ENCODE measurements at places on chromosomes 12 and 14.

- peak; percentile 72 for DNase-seq
These were observed 3.5 kb downstream of the PTPN21 start for GRCh38 chr14:88551094-88551870.

GRCh38 chr12:105324704-105325103 lies 5.8 kb upstream of the C12orf75 start:
- DNase-seq: no peak

- no peak for DNase-seq
These were observed 58.9 kb downstream of the DHRS2 start for GRCh38 chr14:23694949-23695663.

DNA sequence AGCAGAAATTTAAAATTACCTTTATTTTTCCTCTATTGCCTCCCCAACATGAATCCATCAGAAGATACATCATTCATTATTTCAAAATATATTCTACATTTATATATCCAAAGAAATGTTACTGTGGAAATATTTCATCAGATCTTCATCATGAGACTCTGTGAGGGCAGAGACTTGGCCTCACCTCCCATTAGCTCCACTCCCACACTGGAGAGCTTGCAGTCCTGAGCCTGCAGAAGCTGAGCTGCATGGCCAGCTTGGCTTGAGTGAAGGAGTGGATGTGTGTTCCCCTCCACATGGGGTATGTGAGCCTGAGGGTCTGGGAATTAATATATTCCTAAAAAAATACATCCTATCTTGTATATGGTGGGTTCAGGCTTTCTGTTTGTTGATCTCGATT lies 961.9 kb downstream of the TMEM121 start:
- no peak for DNase-seq

GRCh38 chr14:38120109-38120508 lies 87.6 kb upstream of the SSTR1 start:
- no peak for DNase-seq

GRCh38 chr12:227923-228845 lies 14.2 kb upstream of the SLC6A12 start:
- DNase-seq: no peak

DNA sequence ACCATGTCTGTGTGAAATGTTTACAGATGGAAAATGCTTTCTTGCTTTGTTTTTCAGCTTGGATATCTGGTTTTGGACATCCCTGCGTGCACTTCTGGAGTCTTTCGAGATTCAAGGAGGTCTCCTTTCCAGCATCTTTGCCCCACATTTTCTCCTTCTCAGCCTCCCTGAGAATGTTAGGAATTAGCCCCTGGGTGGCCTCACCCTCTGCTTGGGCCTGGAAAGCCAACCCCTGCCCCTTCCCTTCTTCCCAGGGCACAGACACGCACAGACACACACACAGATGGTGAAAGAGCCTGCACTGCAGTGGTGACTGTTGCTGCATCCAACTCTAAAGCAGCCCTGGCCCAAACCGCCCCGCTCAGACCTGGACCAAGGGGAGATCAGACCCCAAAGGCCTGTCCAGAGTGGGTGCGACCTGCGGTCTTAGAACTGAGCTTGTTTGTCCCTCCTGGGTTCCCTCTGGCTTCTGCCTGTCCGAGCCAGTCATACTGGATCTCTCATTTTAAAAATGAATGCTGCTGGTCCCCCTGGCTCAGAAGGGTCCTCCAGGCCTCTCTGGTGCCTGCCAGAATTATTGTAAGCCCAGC lies 8.7 kb upstream of the NCOR2 start:
- DNase-seq: no peak

GRCh38 chr12:91627225-91627624 lies 444.6 kb upstream of the DCN start:
- no peak for DNase-seq

GRCh38 chr12:89959179-89959578 lies 250.5 kb upstream of the ATP2B1 start:
- DNase-seq: no peak

DNA sequence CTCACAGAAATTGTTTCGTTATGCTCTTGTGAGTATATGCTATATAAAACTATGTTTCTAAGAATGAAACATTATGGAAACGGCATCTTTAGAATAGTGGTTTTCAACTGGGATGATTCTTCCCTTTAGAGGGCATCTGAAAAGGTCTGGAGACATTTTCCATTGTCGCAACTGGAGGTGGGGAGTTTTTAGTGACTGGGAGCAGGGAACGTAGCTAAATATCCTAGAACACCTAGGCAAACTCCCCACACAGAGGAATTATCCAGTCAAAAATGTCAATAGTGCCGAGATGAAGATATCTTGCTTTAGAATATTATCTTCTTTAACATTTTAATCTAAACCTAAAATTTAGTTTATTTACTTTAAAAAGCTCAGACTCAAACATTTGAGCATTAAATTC lies 486.1 kb upstream of the FOXG1 start:
- no peak for DNase-seq

DNA sequence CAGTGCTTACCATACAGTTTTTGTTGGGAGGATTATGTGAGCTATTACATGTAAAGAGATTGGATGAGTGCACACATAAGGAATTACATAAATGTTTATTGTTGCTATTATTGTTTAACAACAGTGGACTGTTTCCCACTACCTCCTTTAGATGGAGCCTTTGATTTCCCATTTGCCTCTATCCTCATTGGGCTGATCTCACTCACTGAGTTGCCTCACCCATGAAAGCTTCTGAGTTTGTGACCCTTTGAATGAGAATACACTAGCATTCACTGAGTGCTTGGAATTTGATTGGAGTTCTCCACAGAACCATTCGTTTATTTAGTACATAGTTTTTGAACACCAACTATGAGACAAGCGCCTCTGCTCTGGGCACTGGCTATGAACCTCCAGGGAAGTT lies 121.0 kb downstream of the HELB start:
- DNase-seq: no peak

DNA sequence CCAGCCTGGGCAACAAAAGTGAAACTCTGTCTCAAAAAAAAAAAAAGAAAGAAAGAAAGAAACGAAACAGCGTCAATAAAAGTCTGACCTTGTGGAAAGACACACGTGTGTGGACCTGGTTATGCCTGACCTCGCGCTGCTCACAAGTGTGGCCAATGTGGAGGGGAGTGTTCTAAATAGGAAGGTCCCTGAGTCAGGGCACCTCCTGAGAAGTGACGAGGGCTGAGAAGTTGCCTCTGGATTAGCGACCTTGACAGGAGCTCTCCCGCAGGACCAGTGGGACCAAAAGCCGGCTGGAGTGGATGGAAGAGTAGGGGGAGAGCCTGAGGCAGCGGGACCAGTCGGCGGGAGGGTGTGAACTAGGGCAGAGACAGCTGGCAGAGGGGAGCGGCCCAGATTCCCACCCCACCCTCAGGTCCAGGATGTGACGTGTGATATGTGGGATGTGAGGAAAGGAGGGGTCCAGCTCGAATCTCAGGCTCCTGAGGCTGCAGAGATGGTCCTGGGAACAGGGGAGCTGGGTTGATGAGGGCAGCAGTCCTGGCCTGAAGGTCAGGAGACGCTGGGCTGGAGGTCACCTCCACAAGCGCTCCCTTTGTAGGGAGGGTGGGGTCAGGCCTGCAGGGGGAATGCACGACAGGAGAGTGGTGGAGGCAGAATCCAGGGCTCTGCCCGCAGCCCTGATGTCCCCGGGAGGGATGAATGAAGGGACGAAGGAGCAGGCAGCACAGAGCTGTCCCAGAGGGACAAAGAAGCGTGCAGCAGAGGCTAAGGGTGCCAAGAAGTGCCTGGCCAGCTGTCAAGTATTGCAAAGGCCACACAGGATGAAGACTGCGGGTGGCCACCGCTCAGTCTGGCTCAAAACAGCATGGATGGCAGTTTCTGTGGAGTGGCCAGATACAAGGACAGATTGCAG lies 24.8 kb upstream of the GPR68 start:
- no peak for DNase-seq

- no peak for DNase-seq
These were observed 482 bp upstream of the IFI27L2 start for GRCh38 chr14:94129758-94130414.

GRCh38 chr12:113612793-113613192 lies 141.1 kb upstream of the LHX5 start:
- DNase-seq: no peak

GRCh38 chr14:97848317-97848980 lies 1051.3 kb downstream of the VRK1 start:
- no peak for DNase-seq

DNA sequence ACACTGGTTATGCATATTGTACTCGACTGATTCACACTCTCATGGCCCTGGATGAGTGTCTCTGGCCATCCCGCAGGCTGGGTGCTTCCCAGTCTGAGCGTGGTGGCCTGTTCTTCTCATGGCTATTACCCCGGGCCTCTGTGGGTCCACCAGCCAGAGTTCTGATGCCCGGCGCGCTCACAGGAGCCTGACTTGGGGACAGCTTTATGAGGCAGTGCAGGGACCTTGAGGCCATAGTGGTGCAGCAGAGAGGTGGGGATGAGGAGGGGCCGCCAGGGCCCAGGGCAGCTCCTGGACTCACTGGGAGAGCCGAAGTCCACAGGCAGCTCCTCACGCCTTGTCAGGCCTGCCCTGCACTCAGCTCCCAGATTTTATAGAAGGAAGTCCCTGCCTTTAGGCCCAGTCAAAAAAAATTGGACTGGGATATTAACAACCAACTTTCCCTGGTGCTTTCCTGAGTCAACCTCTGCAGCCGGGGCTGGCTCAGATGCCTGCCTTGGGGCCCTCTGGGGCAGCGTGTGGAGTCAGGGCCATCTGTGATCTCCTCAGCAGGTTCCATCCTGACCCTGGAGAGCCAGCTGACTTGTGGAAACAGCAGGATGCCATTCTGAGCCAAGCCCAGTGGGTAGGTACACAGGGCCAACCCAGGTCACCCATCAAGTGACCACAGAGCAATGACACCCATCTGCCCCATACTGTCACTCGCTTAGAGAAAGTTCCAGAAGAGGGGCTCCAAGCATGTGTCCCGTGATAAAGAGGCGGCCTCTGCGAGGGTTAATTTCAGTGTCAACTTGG lies 89.4 kb upstream of the DIO3 start:
- no peak for DNase-seq

DNA sequence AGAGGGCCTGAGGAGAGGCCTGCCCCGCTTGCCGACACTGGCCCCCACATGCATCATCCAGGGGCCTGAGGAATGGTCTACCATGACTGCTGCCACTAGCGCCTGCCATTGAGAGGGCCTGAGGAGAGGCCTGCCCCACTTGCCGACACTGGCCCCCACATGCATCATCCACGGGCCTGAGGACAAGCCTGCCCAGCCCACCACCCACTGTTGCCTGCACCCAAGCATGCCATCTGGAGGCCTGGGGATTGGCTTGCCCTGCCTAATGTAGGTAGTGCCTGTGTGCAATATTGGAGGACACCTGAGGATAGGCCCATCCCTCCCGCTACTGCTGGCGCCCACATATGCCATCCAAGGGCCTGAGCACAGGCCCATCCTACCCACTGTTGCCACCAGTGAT lies 24.4 kb downstream of the CYP46A1 start:
- no peak for DNase-seq

- no peak for DNase-seq
These were observed 55.6 kb upstream of the CDKL1 start for GRCh38 chr14:50452296-50452695.

- DNase-seq: no peak
These were observed 1.2 kb downstream of the SOCS2 start for GRCh38 chr12:93573552-93574223.

GRCh38 chr14:89331398-89331797 lies 85.6 kb downstream of the FOXN3 start:
- DNase-seq: no peak

GRCh38 chr14:65224799-65225198 lies 122.5 kb upstream of the MAX start:
- no peak for DNase-seq

DNA sequence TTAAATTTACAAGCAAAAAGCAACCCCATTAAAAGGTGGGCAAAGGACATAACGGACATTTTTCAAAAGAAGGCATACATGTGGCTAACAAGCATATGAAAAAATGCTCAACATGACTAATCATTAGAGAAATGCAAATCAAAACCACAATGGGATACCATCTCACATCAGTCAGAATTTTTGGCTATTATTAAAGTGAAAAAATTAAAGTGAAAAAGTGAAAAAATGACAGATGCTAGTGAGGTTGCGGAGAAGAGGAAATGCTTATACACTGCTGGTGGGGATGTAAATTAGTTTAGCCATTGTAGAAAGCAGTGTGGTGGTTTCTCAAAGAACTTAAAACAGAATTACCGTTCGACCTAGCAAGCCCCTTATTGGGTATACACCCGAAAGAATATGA lies 7.9 kb downstream of the OTOGL start:
- no peak for DNase-seq

DNA sequence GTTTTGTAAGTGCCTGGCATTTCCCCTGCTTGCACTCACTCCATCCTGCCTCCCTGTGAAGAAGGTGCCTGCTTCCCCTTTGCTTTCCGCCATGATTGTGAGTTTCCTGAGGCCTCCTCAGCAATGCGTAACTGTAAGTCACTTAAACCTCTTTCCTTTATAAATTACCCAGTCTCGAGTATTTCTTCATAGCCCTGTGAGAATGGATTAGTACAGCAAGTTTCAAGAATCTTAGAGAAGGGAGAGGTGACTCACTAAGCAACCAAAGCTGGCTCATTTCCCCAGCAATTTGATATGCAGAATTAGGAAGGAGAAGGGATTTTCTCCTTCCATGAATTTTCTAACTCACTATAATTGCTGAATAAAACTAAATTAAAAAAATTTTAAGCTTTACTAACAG lies 251.0 kb upstream of the FOXG1 start:
- DNase-seq: no peak

- DNase-seq: no peak
These were observed 157.4 kb upstream of the HMGA2 start for GRCh38 chr12:65666876-65667275.

DNA sequence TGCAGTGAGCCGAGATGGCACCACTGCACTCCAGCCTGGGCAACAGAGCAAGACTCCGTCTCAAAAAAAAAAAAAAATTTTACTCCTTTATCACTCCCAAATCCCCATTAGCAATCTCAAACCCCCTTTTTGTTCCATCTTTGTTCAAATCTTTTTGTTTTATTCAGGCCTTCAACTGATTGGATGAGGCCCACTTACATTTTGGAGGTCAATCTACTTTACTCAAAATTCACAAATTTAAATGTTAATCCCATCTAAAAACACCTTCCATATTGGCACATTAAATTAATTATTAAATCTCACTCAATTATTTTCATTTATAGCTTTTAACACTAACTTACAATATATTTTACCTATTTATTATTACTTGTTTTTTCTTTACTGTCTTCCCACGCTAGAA lies 27.0 kb upstream of the TXNRD1 start:
- no peak for DNase-seq

Data from renal cortex interstitium (tissue), 15 donors.